Stimulated activated CD4-positive, alpha-beta T cell treated with anti-CD3 and anti-CD28 coated beads, Interleukin-1b, Interleukin-23, amount 100 ng/mL, for 1 hour (primary cell): ENCODE measurements at places on chromosomes 11 and 22.

- DNase-seq, result no peak
These were observed 203.7 kb upstream of the SORL1-AS1 start for GRCh38 chr11:121656328-121657090.

GRCh38 chr11:27812341-27812740, 112.1 kb upstream of the BDNF start:
- no peak for DNase-seq

DNA sequence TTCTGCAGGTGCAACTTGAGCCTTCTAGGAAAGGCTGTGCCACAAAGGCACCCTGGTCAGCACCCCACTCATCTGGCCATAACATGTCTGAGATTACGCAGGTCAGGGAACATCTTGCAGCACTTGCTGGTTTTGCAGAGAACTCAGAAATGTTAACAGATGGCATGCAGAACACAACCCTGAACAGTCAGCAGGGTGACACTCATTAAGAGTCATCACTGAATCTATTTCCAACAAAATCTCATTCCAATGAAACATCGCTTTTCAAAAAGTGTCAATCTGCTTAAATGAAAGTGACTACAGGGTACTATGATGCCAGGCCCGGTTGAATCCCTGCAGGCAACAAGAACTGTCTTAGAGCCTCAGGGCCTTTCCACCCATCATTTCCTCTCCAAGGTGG, 369.8 kb upstream of the CCDC90B start:
- no peak for DNase-seq

DNA sequence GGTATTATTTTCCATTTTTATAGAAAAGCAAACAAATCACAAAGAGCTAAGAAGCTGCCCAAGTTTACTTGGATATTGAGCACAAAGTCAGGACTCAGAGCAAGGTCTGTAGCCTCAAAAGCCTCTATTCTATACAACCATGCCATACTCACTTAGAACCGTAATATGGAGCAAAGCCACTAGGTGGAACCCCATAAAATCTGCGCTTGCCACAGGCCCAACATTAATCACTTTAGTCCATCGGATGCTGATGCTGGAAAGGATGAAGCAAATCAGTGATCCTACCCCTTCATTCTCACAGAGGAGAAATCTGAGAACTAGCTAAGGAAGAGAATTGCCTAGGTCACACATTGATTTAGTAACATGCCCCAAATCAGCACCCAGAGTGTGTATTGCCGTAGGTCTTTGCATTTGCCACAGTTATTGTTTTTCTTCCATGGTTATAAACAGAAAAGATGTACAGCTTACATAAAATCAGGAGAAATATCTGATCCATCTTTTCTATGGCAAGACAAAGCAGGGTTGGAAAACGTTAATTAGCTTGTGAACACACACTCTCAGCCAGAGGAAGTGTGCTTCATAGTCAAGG, 56.7 kb upstream of the RAB38 start:
- DNase-seq, result no peak

GRCh38 chr22:47054231-47055072, 292.0 kb downstream of the TBC1D22A start:
- no peak for DNase-seq

- no peak for DNase-seq
These were observed 39.4 kb upstream of the CCDC34 start for GRCh38 chr11:27402450-27402849.

GRCh38 chr22:45934659-45935341, 42.2 kb downstream of the WNT7B start:
- DNase-seq, result no peak

DNA sequence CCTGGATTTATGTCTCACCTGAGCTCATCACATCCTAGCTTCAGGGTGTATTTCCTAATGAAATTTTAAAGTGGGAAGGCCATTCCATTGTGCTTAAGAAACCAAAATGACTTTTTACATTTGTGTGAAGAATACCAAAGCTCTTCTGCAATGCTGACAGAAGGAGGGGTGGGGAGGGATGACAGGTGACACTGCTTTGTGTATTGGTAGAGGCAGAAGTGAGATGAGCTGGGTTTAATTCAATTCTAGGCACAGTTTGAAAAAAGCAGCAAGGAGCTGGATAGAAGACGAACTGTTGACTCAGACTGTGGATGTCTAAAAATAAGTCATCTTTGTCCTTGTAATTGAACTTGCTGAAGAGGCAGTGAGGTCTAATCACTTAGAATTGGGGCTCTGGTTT, 710.3 kb upstream of the KIRREL3 start:
- no peak for DNase-seq

- DNase-seq, result no peak
These were observed 406.5 kb upstream of the CHORDC1 start for GRCh38 chr11:90629229-90629806.

- DNase-seq, result no peak
These were observed 30.8 kb upstream of the POU2AF1 start for GRCh38 chr11:111409915-111410314.

GRCh38 chr22:29722151-29722550, 2.3 kb downstream of the CABP7 start:
- no peak for DNase-seq

DNA sequence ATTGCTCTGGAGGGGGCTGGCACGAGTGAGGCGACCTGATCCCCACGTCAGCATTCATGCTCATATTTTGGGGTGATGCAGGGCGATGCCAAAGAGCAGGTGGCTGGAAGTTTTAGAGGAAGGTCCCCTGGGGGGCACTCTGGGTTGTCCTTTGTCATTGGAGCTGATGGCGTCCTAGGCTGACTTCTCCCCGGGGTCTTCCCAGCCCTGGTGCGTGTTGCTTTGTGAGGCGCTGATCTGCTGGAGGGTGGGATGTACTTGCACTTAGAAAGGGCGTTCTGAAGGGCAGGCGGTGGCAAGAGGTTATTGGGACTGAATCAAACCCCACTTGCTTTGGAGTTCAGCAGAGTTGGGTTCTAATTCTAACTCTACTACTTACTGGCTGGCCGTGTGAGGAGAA, 313.3 kb downstream of the NTM start:
- DNase-seq, result no peak

GRCh38 chr11:44634401-44635281, 69.2 kb downstream of the CD82 start:
- DNase-seq, result no peak

GRCh38 chr11:42003801-42004200, 544.3 kb upstream of the LRRC4C start:
- no peak for DNase-seq

DNA sequence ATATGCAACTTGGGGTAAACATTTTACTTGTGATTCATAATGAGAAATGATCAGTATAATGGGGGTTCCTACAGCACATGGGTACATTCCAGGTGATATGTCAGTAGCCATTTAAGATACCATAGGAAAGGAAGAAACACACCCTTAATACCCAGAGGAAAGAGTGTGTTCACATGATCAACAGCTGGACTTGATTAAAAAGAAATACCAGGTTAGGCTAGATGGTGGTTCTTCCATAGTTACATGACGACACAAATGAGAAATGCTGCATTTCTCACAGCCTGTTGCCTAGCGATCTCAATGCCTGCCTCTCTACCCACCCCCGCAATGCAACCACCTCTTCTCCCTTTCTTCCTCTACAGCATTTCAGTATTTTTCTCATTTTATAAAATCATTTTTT, 96.8 kb downstream of the TTC28 start:
- no peak for DNase-seq

DNA sequence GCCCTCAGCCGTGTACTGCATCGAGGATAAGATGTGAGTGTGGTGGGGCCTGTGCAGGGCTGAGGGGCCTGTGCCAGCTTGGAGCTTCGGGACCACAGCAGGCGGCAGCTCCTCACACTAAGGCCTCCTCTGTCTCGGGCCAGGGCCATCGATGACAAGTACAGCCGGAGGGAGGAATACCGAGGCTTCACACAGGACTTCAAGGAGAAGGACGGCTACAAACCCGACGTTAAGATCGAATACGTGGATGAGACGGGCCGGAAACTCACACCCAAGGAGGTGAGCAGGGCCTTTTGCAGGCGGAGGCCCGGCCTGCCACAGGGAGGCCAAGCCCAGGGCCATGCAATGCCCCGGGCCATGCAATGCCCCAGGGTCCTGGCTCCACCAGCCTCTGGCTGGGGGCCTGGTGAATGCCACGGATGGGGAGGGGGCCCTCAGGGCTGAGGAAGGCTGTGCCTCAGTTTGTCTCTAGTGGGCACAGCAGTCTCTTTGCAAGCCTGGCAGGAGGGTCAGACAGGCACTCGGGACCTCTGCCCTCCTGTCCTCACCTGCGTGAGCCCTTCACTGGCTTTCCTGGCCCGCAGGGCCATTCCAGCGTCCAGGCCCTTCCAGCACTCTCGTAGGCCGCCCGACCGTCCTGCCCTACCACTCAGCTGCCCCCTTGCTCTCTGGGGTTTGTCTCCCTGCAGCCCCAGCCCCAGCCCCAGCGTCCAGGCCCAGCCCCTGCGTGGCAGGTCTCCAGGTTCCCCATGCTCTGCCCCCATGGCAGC, 16.3 kb downstream of the SART1 start:
- no peak for DNase-seq

DNA sequence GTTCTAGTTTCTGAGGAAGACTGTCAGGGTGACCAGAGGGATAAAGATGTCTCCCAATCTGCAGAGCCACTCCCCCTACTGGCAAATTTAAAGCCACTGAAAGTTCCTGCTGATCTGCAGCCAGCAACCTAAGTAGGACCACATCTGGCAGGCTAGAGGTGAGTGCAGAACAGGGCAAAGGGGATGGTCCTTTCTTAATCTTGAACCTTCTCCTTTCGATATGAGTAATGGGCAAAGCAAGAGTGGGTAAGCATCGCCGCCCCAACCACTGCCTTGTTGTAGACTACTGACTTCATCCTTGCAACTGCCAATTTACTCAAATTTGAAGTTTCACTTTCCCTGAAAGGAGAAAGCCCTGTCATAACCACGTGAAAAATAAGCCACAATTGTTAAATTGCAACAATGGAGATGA, 30.7 kb downstream of the SCUBE2 start:
- DNase-seq, result no peak

DNA sequence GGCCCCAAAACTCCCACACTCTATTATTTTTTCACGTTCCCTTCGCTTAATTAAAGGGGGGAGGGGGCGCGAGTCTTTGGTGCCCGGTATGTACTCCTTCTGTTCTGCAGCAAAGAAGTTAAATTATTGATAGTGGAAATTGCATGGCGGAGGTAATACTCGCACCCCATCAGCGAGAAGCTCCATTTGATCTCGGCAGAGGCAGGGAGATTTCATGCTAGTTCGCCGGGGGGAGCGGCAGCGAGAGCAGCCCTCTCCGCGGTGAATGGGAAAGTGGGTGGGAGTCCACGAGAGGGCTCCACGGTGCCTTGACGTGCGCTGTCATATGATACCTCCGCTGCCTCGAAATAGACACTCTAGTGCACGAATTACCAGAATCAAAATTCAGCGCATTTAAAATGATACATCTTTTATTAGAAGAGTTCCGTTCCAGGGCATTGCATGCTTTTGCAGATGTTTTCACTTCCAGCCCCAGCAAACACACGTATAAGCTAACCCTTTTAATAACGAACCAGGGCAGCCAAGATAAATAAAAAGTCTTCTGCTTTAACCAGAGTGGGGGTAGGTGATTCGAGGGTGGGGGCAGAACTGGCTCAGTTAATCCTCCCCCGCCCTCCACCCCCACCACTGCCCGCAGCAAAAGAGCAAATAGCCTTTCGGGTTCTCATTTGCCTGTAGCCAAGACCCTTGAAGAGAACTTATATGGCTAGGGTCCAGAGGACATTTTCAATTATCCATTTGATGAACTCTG, 1.3 kb upstream of the BDNF start:
- DNase-seq, result no peak

DNA sequence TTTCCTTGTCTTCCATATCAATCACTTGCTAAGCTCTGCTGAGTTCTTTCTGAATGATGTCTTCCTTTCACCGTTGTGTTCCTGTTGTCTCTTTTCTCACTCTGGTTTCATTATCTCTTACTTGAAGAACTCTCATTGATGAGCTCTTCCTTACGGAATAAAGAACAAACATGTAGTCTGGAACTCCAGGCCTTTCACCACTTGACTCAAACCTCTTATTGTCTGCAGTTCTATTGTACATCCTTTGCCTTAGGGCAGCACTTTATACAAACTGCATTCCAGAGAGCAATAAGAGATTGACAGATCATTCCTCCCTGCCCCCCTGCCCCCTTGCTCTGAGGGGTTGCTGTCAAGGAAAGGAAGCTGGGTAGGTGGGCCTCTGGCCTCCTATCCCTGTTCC, 517.4 kb downstream of the TMEM135 start:
- DNase-seq, result no peak

GRCh38 chr11:64341429-64341828, 1.4 kb downstream of the CCDC88B start:
- DNase-seq, result no peak

- DNase-seq, result no peak
These were observed 81.9 kb upstream of the CRTAM start for GRCh38 chr11:122756417-122756816.

- DNase-seq, result no peak
These were observed 39.4 kb downstream of the CEP57 start for GRCh38 chr11:95829580-95830259.

- no peak for DNase-seq
These were observed 64.8 kb downstream of the TENM4 start for GRCh38 chr11:79375818-79376550.

GRCh38 chr22:35376728-35377472, 4.0 kb upstream of the HMOX1 start:
- no peak for DNase-seq

- no peak for DNase-seq
These were observed 797 bp upstream of the B3GAT3 start for GRCh38 chr11:62622476-62623089.

GRCh38 chr11:134236834-134237556, 12.5 kb downstream of the VPS26B start:
- no peak for DNase-seq

DNA sequence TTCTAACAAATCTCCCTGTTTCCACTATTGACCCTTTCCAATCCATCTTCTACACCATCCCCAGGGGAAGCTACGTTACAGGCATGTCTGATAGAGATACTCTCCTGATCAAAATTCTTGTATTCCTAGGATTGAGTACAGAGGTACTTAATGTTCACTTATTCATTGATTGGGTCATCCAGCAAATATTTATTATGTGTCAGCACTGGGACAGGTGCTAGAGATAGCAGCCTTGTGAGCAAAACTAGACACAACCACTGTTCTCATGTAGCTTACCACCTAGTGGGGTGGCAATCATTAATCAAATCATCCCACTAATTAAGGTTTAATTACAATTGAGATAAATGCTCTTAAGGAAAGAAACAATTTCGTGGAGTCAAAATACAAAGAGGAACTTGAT, 9.4 kb upstream of the RTCB start:
- DNase-seq, result no peak

DNA sequence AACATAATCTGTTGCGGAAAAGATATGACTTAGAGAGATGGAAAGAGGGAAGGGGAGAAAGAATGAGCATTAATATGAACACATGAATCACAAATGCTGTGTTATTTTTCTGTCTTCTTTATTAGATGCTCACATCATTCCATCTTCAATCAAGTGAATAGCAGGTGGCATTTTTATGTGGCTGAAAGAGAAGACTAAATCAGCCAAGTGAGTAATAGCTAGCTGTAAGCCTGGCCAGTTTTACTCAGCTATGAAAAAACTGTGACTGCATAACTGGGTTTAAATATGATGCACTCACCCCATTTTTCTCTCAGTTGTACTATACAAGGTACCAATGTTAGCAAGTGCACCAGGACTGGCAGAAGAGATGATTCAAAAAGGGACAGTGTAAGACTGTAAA, 571.1 kb downstream of the JRKL start:
- DNase-seq, result no peak

GRCh38 chr11:26348776-26349175, 16.8 kb downstream of the ANO3 start:
- no peak for DNase-seq

- DNase-seq, result no peak
These were observed 252.5 kb downstream of the ST3GAL4 start for GRCh38 chr11:126607776-126608541.

GRCh38 chr22:23113067-23113846, 28.5 kb downstream of the RSPH14 start:
- no peak for DNase-seq
